ENCODE measurements at places on chromosomes 1 and 21. TPM values are rescaled to one million over a fixed set of nuclear protein-coding genes. Genes with fewer than 3 reads are reported as not detected.
A peak's percentile ranks its signal among the peaks of the same experiment; 100 is the strongest.

- DNase-seq = peak; percentile 63
Observed at GRCh38 chr1:109823543-109824348, 60.0 kb upstream of the EPS8L3 start.

BACE2 gene
- 8.1 TPM for total RNA-seq

DNA sequence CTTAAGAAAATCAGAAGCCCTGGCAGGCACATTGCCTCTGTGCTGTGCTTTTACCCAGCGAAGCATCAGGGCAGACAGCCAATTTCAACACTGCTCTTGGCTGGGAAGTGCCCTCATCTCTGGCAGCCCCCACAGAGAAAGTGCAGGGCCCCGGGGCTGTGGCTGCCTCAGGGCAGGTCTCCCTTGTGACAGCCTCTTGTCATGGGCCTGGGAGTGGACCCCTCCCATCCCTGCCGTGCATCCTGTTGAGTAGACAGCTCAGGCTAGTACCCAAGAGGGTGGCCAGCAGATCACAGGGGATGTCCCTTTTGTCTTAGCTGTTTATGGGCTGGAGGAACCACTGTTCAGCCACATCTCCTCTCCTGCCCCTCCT lies 23.3 kb downstream of the TTC34 start:
- DNase-seq = no peak

GRCh38 chr1:101323535-101323934 lies 86.7 kb downstream of the S1PR1 start:
- no peak for DNase-seq

VSIG8 gene
- not detected for total RNA-seq

CFAP74 gene
- total RNA-seq = 0.63 TPM

GRCh38 chr21:41770901-41771624 lies 4.2 kb upstream of the RIPK4 start:
- DNase-seq = no peak

DNA sequence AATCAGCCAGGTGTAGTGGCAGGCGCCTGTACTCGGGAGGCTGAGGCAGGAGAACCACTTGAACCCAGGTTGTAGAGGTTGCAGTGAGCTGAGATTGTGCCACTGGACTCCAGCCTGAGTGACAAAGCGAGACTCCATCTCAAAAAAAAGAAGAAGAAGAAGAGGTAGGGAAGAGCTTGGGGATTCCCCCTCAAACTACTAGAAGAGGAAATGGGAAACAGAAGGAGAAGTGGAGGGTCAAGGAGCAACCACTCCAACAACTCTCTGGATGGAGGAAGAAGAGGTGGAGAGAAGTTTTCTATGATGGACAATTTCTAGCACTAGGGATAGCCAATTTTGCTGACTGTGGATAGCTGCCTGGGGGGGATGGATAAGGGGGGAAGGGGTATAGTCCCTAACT lies 14.9 kb upstream of the SLAMF9 start:
- no peak for DNase-seq

FCGR3A gene
- total RNA-seq = not detected

CLCNKA gene
- total RNA-seq = 5.8 TPM

UBL4B gene
- total RNA-seq = not detected

GPATCH3 gene
- 11.0 TPM for total RNA-seq

Measured in cardiac muscle cell (in vitro differentiated cells and primary cell).